ENCODE measurements at places on chromosomes 1 and 21.

- no peak for DNase-seq
Observed at GRCh38 chr1:114128293-114128692, 25.4 kb downstream of the SYT6 start.

DNA sequence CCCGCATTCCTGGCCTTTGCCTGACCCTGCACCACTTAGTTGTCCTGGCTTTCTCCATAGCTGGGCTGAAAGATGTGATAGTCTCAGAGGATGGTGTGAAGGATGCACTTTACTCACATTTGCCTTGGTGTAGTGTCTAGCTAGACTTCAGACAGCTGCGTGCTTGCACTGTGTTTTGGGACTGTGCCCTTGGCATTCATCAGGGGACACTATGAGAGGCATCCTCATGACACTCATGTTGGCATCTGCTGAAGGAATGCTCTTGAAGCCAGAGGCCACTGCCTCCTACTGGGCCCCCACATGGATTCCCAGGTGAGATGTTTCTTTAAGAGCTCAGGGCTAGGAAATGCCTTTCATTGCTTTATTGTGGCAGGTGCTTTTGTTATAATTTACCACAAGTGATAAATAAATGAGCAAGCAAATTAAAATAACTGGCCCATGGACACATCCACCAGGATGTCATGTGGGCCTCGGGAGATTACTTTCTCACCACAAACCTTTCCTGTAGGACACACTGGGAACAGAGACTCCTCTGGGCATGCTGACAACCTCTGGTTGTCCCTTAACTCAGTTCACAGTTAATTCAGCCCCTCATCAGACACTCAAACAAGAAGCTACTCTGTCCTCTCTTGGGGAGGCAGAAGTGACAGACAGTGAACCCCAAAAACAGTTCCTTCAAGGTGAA, 99.4 kb upstream of the SPATA6 start:
- no peak for DNase-seq

DNA sequence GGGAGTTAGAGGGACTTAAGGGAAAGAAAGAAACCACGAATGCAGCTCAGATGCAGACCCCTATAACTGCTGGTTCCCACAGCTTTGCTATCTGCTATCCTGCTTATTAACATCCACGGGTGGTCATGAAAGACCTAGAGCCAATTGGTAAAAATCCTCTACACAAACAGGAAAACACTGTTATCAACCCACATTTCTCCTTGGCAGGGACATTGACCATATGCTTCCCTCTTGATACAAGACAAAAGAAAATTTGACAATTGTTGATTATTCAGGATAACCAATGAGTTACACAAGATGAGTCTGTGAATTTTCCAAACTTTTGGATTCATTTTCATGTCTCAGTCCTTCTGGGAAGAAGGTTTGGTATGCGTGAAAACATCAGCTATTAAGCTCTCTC, 90.4 kb downstream of the TIAM1 start:
- no peak for DNase-seq

DNA sequence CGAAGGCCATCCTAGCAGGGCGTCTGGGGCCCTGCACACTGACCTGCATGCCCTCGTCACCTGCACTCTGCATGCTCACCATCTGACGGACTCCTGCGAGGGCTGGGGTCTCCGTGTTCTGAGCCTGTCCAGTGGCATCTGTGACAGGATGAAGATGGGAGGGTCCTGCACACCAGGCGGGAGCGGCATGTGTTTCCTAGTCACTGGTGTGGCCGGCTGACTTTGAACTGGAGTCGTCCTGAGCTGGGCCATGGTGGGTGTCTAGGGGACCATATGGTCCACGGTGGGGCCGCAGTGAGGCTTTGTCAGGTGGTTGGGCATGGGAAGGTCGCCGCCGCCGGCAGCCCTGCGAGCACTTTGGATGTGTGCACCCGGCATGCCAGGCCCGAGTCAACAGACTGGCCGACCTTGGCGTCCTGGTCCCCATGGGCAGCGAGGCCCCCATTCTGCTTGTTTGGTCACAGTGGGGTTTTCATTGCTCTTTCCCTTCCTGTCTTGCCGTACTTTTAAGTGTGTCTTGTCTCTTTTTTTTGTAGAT, 16.7 kb upstream of the DIP2A start:
- no peak for DNase-seq

DNA sequence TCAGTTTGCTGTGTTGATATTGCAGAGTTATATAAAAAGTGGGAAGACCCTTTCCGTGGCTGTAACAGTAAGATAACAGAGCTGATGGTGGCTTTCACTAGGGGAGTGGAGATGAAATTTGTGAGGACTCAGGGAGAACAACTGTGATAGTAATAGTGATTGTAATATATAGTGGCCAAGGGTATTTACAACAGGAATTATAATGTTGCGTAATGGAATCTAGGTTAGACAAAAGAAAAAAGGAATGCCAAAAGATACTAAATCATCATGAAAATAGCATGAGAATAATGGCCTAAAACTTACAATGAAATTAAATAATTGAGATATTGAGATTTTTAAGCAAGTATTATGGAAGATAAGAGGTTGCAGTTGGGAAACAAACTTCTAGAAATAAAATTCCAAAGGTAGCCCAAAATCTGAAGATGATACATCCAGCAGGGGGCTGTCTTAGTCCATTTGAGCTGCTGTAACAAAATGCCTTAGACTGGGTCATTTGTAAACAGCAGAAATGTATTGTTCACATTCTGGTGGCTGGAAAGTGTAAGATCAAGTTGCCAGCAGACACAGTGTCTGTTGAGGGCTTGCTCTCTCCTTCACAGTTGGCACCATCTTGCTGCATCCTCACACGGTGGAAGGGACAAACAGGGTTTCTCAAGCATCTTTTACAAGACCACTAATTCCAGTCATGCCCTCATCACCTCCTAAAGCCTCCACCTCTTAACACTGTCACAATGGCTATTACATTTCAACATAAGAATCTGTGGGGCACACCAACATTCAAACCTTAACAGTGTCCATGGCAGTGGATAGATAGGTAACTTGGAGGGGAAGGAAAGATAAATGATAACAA, 711.2 kb downstream of the MRPL39 start:
- peak; percentile 11 for DNase-seq

DNA sequence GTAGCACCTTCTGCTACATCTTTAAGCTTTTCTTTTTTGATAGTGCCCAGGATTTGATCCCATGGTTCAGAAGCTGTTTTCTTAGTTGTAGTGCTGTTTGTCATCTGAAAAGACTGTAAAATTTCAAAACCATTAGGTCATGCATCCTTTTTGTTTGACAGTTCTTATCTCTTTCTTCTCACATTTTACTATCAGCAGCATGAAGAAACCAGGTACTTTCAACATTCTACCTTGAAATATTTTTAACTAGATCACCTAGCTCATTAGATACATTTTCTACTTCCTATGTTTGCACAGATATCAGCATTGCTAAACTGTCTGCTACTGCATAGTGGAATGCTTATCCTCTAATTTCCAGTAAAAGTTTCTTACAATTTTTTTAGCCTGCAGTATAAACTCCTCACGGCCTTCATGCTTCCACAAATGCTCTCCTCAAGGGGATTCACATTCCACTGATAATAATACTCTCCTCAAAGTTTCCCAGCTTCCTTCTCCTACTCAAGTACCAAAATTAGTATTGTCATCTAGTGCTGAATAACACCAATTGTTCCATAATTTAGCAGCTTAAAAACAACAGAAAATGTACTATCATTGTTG, 243.9 kb upstream of the ZRANB2 start:
- no peak for DNase-seq

DNA sequence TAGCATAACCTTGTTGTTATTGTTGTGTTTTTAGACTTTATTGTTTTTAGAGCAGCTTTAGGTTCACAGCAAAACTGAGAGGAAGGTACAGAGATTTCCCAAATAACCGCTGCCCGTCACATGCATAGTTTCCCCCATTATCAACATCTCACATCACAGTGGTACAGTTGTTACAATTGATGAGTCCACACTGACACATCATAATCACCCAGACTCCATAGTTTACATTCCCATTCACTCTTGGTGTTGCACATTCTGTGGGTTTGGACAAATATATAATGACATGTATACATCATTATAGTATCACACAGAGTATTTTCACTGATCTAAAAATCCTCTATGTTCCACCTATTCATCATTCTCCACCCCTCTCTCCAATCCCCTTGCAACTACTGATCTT, 25.9 kb upstream of the TOR3A start:
- no peak for DNase-seq

DNA sequence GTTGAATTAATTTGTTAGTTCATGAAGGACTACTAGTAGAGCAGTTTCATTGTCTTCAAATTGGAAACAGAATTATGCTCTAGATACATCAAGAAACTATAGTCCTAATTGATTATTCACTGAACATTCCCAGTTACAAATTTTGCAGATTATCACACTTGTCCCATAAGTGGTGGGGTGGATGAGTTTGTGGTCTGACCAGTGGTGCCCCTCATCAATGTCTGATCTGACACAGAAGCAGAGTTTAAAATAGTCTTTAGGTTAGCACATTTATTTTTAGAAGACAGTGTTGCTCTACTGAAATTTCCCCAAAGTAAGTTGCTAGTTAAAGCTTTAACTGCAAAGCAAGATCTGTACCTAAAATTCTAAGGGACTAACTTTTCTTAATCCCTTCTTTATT, 42.9 kb downstream of the INKA2 start:
- DNase-seq, result no peak
